ENCODE measurements at places on chromosomes 12 and 14.

GRCh38 chr12:98814254-98814653 is 169.2 kb downstream of the APAF1 start:
- no peak for DNase-seq

DNA sequence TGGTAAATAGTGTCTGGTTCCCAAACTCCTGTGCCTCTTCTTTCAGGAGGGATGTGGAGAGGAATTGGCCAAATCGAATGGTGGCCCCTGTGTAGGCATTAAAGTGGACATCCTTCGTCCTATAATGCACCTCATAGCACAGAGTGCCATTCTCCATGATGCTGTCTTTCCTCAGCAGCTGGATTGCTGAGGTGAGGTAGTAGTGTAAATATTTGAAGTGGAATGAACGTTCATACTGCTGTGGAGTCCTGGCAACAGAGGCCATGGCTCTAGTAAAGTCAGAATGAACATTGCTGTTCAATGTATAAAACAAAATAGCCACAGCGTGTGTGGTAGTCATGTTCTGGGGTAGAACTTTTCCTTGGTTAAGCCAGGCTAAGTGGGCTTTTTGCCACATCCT is 2.7 kb downstream of the ART4 start:
- DNase-seq: no peak

DNA sequence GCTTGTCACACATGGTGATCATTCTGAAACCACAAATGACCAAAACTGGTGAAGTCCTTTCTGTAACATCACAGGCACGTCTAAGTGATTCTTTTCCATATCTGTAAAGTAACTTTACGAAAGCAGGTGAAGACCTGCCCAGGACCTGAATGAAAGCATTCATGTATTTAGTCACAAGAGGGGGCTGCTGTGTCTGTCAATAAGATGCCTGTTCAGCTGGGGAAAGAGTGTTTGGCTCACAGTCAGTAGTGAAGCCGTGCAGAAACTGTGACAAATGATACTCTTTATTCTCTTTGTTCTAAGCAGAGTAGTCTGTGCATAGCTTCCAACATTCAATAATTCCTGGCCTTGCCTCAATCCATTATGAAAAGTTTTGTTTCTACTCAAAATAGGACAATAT is 373.5 kb upstream of the OR4E1 start:
- no peak for DNase-seq

GRCh38 chr14:64584190-64584589 is 34.4 kb downstream of the PPP1R36 start:
- DNase-seq: no peak

DNA sequence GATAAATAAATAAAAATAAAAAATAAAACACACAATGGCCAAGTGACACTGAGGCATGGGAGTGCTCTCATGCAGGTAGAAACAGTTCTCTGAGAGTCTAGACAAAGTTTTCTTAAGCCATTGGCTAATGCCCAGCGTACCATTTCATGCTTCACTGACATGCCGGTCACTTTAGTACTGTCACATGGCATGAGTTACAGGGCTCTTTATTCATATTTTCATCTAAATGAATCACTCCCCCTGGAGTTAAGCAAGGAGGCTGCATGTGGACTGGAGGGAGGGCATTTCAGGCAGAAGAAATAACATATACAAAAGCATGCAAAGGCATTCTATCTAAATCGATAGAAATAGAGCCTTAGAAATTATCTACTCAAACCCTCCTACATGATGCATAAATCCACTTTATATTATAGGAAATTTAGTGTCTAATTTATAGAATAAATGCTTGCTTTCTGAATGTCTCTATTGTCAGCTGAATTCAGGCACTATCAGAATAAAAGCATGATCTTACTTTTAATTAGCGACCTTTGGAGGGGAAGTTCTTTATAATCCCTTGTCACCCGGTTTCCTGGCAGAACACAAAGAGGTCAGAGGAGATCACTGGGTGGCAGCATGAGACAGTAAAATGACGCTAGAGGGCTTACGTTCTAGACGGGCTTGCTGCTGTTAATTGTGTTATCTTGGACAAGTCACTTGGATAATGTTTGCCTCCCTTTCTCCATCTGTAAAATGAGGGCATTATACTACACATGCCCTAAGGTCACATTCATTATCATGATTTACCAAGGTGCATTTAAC is 17.5 kb downstream of the DYRK4 start:
- no peak for DNase-seq

DNA sequence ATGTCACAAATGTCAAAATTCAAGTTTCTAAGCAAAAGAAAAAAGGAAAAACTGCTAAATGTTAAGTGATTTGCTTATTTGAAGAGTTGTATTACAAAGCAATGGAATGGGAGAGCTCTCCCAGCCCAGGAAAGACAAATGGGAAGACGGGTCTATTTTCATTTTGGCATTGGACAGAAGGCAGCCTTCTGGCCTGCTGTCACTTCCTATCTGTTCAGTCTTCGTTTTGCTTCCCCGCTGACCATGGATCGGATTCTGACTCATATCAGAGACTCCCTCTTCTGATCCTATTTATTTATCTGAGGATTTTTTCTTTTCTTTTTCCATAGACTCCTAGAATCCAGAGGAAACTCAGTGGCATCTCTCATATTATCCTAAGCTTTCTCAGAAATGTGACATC is 634.9 kb downstream of the DIO2 start:
- no peak for DNase-seq

DNA sequence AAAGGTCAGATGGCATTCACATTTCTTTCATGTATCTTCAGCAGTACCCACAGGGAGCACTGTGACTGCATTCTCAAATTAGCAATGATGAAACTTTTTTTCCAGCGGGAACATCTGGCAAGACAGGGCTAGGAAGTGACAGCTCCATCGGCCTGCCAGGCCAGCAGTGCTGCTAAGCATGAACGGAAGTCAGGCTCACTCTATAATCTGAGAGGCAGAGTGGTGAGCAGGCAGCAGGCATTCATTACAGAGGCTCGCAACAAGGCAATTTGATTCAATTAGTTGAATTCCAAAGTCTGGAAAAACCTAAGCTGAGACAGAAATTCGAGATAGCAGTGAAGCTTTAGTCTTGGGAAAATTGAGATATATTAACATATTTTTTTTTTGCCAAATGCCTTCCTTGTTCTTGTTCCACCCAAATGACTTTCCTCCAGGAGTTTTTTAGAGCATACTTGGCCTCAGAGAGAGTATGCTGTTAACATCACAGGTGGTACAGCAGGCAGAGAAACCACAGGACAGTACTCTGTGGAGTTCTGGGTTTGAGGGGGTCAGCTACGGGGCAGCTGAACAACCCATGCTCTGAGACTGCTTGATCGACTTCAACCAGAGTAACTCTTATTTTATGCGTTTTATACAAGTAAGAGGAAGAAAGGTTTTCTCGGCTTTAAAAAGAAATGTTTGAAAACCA is 414.9 kb downstream of the APAF1 start:
- DNase-seq: no peak

GRCh38 chr14:81801921-81802320 is 268.3 kb upstream of the SEL1L start:
- no peak for DNase-seq

- no peak for DNase-seq
These were observed 22.2 kb downstream of the TMEM30B start for GRCh38 chr14:61258985-61259384.

DNA sequence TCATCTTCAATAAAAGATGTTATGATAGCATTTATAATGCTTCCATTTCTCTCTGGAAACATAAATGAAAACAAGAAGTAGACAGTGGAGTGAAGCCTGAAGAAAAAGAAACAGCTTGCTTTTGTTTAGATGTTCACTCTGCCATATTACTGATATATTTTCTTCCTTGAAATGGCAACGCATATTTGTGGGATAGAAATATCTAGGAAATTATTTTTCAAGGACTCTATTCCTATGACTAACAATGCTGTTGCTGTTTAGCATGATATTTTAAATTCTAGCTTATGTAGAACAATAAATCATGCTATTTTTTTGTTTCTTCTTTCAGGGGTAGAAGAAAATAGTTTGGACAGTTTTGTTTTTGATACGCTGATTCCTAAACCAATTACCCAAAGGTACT is 359.0 kb downstream of the NAV3 start:
- no peak for DNase-seq

DNA sequence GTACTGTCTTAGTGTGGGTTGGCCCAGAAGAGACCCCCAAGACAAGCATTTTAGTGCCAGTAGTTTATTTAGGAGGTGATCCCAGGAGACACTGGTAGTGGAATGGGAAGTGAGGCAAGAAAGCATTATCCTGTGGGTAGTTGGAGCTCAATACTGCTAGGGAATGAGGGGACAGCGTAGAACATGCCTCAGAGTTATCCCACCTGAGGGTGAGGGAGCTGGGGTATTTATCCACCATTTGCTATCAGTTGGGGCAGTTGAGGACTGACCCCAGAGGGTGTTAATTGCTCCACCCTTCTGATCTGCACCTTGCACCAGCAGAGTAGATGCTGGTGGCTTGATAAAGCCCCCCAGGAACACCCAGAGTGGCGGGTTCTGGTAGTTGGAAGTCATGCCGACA is 37.9 kb downstream of the RHOF start:
- DNase-seq: no peak

GRCh38 chr12:43044241-43044640 is 454.7 kb upstream of the PRICKLE1 start:
- no peak for DNase-seq

DNA sequence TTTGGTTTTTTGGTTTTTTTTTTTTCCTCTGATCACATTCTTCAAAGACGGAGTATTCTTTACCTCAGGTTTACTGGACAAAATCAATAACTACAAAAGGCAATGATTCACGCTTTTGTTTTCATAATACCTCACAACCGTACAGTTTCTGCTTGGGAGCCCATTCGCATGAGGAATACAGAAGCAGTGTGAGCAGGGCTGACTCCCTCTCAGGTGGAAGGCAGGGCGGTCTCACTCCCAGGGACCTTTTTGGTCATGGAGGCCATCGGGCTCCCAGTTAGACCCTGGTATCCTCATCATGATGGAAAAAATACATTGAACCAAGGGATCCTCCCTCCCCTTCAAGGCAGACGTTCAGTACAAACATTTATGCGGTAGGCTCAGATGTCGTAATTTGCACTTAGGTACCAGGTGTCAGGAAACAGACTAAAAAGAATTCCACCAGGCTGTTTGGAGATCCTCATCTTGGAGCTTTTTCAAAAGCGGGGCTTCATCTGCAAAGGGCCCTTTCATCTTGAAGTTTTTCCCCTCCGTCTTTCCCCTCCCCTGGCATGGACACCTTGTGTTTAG is 19.0 kb upstream of the TIGAR start:
- no peak for DNase-seq

GRCh38 chr12:32151086-32151485 is 44.4 kb downstream of the BICD1 start:
- no peak for DNase-seq

GRCh38 chr12:127262615-127263014 is 1004.4 kb upstream of the TMEM132C start:
- no peak for DNase-seq

DNA sequence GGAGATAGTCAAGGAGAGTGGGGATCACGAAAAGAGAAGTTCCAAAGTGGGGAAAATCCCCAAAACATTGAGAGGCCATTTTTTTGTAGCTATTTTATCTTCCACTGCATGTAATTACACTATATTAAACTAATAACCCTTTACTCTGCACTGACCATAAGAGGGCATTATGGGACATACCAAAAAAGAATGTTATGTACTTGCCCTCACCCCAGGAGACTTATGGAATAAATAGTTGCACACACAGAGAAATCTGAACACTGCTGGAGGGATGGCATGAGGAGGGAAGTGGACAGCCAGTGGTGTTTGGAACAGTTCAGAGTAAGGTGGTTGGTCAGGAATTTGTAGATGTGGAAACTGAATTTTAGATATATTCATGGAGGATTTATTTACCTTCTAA is 422.9 kb downstream of the SNAPC1 start:
- no peak for DNase-seq

DNA sequence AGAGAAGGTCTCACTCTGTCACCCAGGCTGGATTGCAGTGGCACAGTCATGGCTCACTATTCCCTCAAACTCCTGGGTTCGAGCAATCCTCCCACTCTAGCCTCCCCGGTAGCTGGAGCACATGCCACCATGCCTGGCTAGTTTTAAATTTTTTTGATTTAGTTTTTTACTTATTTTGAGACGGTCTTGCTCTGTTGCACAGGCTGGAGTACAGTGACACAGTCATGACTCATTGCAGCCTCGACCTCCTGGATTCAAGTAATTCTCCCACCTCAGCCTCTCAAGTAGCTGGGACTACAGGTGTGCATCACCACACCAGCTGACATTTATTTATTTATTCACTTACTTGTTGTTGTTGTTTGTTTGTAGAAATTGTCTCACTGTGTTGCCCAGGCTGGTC is 22.2 kb upstream of the DIP2B start:
- no peak for DNase-seq

DNA sequence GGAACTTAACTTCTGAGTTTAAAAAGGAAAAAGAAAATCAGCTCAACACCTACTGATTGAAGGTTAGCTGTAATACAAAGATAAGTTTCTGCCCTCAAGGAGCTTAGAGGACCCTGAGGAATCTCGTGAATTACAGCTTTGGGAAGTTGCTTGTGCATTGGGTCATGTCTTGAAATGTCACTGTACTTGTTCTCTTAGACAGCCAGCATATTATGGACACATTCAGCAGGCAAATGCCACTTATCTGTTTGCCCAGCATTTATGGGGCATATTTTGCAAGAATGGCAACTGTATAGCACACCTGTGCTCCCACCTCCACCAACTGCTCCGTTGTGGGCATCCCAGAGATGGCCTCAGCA is 263.6 kb upstream of the CRY1 start:
- no peak for DNase-seq

- no peak for DNase-seq
These were observed 493.8 kb downstream of the NPAS3 start for GRCh38 chr14:33432407-33433023.

GRCh38 chr12:102110782-102111181 is 9.1 kb downstream of the NUP37 start:
- no peak for DNase-seq

- no peak for DNase-seq
These were observed 123.3 kb downstream of the SSPN start for GRCh38 chr12:26318661-26319068.

GRCh38 chr12:98786653-98787052 is 141.6 kb downstream of the APAF1 start:
- no peak for DNase-seq

DNA sequence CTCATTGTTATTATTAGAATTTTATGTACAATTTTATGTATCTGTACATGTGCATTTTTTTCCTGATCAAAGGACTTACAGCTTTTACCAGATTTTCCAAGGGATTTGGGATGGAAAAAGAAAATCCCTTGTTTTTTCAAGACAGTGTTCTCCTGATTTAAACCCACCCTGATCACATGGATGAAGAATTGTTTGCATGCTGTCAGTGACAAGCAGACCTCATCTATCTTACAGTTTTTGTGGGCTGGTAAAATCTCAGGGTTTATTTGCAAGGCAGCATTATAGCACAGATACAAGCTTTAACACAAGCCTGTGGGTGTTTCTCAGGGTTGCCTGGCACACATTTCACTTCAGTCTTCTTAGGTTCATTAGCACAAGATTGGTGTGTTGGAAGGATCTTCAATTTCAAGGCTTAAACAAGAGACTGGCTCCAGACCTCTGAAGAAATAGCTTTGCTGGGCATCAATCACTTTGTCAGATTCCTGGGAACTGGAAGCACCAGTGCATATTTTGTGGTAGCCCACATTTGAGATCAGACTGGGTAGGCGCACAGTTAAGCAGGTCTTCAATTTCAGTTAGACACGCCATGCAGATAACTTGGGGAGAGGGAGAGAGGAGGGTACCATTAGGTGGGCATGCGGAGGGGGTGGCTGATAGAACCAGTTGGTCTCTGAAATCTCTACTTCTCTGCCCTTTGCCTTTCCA is 118.0 kb downstream of the TBX5 start:
- DNase-seq: no peak

GRCh38 chr12:104448451-104448850 is 8.3 kb upstream of the CHST11 start:
- DNase-seq: no peak

GRCh38 chr12:98492580-98493140 is 22.7 kb upstream of the TMPO start:
- no peak for DNase-seq
